G401 (cell line): ENCODE measurements at places on chromosomes 5 and 9. TPM values are rescaled to one million over a fixed set of nuclear protein-coding genes. Genes with fewer than 3 reads are reported as not detected.

GADD45G gene
- total RNA-seq, result not detected in 2 replicates

ABO gene
- total RNA-seq, result not detected in 2 replicates

LARP1 gene
- total RNA-seq, result 25.3 and 28.8 TPM in 2 replicates

OLFM1 gene
- total RNA-seq, result 5.9 and 6.5 TPM in 2 replicates

SPARC gene
- total RNA-seq, result 194 and 247 TPM in 2 replicates
